Fibroblast of skin of back (primary cell): ENCODE measurements at places on chromosomes 2 and 18.

- DNase-seq, result no peak
Observed at GRCh38 chr18:77130229-77131099, 2.1 kb downstream of the MBP start.

DNA sequence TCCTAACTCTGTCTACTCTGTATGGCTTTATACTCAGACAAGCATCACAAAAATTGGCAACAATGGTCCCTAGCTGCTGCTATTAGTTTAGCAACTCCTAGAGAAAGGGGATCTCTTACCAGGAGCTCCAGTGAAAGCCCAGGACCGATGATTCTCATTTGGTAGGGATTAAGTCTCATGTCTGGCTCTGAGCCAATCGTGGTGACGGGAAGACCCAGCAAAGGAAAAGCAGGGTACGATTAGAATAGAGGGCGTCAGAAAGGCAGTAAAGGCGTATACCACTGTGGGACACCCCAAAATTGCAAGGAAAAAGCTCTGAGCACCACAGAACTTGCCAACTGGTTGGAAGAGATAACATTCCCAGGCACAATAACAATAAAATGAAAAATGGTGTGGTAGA is 129.5 kb downstream of the MTCL1 start:
- no peak for DNase-seq

- DNase-seq, result peak; percentile 13
Observed at GRCh38 chr2:112075490-112076260, 20.6 kb downstream of the TMEM87B start.

DNA sequence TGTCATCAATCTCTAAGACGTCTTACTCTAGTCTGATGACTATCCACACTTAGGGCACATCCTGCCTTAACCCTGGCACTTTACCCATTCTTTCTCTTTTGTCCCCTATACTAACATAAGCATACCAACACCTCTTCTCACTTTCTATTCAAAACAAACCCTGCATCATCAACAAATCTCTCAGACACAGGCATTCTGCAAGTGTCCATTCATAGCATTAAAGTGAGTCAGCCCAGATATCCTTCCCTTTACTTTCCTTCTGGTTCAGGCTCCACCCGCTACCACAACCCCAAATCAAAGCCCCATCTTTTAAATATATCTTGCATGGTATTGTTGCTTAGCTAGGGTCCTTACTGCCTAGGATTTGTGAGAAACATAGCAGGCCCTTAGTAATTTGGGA is 3.8 kb downstream of the GRB14 start:
- DNase-seq, result peak; percentile 86

- DNase-seq, result peak; percentile 52
Observed at GRCh38 chr18:51668101-51668500, 470.6 kb upstream of the MEX3C start.

DNA sequence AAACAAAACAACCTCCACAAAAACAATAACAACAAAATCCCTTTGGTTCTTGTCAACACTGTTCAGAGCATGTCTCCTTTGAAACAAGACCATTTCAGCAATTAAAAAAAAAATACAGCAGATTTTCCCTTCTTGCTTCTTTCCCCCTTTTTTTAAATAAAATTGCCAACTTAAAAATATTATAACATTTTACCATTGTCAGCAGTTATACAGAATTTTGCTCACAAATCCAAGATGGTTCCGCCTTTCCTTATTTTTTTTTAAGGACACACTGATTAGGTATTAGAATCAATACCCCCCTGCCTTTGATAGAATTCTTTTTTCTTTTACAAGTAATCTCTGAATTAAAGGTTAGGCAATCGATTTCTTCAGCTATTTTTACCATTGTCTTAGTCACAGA is 48.7 kb upstream of the FN1 start:
- DNase-seq, result no peak

DNA sequence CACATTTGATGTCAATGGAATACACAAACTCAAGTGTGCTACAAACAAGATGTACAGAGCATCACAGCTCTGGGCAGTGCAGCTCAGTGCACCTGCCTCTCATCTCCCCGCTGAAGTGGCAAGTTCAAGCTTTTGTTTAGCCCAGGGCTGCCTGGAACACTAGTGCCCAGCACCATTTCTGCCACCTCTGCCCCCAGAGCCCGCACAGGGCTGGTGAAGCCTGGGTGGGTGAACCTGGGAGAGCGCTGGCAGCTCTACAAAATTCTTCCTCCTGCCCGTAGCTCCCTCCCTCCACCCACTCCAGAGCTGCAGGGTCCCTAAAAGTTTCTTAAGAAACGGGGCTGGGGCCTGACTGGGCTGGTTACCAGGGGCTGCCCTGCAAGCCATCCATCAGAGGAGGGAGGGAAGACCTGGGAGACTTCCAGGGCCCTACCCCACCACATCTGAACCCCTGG is 1.5 kb downstream of the HES6 start:
- no peak for DNase-seq

DNA sequence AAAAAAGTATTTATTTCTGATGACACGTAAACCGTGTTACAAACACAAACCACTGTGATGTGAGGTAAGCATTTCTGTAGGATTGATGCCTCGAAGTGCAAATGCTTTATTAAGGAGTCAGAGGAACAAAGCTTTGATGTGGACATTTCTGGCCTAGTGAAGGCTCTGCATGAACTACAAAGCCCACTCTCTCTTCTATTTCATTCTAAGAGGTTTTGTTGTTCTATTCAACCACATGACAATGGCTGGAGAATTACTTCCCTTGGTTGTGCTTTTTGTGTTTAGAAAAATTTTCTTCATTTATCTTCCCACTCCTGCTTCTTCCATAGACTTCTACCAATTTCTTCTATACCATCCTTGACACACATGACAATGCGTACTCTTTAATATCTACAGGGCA is 125.7 kb upstream of the CCDC195 start:
- DNase-seq, result no peak

DNA sequence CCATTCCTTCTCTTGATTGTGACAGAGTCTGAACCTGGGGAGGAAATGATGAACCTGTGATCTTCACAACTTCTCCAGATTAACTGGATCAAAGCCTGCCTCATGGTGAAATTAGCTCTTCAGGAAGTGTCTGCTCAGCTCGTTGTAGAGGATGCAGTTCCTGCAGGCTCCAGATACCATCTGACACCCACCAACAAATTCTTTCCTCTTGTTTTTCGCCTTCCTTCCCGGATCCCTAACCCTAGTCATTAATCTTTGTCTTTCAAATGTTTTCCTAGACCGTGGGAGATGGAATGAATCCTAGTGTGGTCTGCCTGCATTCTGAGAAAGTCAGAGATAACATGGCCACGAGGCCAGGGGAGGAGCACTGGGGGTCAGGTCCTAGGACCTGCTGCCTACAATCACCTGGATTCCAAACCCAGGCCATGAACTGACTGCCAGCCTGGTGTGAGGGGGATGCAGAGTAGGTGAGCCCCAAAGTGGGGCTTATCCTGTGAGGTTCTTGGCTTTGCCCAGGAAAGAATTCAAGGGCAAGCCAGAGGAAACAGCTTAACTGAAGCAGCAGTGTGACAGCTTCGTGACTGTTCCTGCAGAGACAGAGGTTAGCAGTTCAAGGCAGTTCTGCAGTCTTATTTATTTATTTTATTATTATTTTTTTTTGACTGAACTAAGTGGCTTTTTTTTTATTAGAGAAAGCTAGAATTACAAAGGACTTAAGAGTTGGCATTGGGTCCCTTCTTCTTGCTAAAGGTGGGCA is 67.8 kb downstream of the DIPK1C start:
- no peak for DNase-seq

DNA sequence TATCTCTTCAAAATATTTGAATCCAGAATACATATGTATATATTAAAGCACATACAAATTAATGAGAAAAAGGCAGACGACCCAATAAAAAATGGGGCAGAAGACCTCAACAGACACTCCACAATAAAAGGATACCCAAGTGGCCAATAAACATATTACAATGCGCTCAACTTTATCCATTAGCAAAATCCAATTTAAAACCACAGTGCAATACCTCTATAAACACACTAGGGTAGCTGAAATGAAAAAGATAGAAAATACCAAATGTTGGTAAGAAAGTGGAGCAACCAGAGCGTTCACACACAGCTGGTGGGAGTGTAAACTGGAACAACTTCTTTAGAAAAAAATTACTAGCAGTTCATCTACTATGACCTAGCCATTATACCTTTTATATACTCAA is 75.3 kb downstream of the CCDC148 start:
- DNase-seq, result no peak

GRCh38 chr2:98385050-98385699 is 38.9 kb downstream of the CNGA3 start:
- peak; percentile 62 for DNase-seq

DNA sequence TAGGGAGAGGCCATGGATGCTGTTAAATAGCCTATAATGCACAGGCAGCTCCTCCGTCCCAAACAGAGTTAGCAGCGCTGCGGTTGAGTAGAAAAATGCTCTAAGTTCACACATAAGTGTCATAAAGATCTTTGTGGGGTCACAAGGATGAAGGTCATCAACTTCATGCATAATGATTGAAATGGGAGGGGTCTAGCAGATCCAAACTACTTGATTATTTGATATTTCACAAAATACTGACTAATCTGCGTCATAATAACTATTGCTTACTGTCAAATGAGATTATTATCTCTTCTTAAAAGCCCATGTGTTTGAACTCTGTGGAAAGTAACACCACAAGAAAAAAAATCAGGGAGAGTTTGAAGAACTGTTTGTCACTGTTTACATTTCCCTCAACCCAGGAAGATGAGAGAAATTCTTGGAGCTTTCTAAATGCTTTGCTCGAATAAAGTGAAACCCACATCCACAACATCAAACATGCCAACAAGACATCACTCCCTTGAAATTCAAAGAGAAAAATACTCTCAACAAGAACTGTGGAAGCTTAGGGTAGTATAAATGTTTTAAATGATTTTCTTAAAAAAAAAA is 50.5 kb upstream of the CREB1 start:
- peak; percentile 63 for DNase-seq

DNA sequence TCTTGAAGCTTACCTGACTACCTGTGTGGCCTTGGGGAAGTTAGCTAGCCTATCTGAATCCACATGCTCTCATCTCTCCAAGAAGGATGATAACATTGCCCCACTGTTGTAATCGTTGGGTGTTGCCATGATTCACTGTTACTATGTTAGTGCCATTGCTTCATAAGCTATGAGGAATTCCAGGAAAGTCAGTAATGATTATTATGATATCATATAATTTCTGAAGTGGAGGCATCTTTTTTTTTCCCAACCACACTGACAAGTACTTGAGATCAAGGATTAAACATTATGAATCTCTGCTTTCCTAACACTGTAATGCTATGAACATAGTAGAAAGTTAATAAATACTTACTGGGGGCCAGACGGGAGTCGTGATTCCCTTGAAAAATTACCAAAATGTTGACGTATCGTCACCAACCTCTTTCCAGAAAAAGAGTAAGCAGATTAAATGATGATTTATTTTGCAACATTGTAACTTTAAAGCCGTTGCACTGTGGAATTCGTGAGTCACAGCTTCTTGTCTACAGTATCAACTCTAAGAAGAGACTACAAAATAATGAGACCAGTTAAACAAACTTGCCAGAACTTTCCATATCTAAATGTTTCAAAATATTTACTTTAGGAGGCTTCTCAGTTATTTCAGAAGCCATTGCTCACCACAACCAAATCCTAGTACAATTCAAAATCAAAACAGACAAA is 459.9 kb downstream of the PIK3C3 start:
- peak; percentile 45 for DNase-seq

GRCh38 chr2:132668189-132668823 is 1.7 kb downstream of the LYPD1 start:
- DNase-seq, result no peak
